ENCODE measurements at places on chromosomes 2 and 18.
A peak's percentile ranks its signal among the peaks of the same experiment; 100 is the strongest.

GRCh38 chr2:160207804-160208654 is 8.0 kb upstream of the ITGB6 start:
- no peak for DNase-seq

GRCh38 chr2:174717916-174718315 is 46.4 kb downstream of the CHRNA1 start:
- no peak for DNase-seq

GRCh38 chr2:182496596-182496995 is 69.8 kb upstream of the PDE1A start:
- DNase-seq = no peak

DNA sequence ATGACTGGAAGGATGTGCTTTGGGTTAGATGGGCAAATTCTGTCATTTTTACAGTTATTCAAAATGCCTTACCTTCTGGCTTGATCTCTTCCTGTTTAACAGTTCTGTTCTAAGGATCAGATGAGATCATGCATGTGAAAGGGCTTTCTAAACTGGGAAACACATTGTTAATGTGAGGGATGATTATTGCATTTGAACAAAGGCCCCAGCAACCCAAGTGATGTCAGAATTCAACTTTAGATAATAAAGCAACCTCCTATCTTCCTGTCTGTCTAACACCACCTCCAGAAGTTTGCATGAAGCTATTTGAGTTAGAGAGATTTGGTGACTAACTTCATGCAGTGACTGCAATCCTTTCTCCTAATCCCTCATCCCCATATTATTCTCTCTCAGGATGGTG is 77.8 kb upstream of the B3GNT2 start:
- no peak for DNase-seq

DNA sequence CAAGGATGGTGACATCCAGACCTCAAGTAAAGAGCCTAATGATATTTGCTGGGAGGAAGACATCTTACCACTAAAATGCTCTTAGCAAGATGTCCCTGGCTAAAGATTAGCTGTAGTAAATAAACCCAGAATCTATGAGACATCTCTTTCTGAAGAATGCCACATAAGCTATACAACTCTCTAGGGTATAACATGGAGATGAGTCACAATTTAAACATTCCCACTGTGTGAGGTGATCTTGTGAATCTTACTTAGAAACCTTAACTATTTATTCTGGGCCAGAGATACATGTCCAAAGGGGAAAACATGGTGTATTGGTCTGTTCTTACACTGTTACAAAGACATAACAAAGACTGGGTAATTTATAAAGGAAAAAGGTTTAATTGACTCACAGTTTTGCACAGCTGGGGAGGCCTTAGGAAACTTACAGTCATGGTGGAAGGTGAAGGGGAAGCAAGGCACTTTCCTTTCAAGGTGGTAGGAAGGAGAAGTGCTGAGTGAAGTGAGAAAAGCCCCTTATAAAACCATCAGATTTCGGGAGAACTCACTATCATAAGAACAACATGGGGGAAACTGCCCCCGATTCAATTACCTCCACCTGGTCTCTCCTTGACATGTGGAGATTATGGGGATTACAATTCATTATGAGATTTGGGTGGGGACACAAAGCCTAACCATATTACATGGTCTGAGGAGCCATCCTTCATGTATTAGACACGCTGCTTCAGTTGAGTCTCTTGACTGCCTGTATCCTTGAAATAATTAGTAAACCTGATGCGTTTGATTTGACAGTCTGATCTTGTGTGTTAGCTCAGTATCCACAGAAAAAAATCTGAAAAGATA is 17.1 kb downstream of the KRCC1 start:
- no peak for DNase-seq

DNA sequence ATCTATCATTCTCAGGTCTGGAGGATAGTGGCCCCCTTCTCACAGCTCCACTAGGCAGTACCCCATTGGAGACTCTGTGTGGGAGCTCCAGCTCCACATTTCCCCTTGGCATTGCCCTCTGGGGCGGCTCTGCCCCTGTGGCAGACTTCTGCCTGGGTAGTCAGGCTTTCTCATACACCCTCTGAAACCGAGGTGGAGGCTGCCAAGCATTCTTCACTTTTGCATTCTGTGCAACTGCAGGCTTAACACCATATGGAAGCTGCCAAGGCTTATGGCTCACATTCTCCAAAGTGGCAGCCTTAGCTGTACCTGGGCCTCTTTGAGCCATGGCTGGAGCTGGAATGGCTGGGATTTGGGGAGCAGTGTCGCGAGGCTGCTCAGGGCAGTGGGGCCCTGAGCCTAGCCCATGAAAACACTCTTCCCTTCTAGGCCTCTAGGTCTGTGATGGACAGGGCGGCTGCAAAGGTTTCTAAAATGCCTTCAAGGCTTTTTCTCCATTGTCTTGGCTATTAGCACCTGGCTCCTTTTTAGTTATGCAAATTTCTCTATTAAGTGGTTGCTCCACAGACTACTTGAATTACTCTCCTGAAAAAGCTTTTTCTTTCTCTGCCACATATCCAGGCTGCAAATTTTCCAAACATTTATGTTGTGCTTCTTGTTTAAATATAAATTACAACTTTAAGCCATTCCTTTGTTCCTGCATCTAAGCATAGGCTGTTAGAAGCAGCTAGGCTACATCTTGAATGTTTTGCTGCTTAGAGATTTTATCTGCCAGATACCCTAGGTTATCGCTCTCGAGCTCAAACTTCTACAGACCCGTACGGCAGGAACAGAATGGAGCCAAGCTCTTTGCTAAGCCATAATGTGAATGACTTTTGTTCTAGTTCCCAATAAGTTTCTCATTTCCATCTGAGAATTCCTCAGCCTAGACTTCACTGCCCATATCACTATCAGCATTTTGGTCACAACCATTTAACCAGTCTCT is 206.5 kb downstream of the CPS1 start:
- DNase-seq = no peak

- DNase-seq = no peak
Measured at GRCh38 chr2:20596973-20597859, 53.7 kb downstream of the HS1BP3 start.

DNA sequence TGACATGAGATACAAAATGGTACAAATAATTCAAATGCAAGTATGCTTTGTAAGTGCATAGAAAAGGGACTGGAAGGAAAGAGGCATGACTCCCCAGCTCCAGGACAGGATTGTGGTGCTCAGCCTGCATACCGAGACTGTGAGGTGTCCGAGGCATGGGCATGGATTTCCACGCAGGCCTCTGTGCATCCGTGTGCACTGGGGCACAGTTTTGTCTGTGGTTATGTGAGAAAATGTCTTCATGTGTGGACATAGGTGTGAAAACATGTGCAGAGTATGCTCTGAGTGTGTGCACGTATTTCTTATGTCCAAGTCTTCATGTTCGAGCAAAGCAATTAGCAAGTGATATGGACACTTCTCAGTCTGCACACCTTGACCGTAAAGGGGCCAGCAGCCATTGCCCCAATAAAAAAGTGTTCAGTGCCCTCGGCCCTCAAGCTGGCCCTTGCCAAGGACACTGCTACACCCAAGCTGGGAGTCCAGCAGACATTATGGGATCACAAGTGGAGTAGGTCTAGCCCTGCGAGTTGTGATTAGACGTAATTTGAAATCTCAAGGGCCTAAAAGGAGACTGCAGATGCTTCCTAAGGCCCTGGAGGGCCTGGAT is 120.7 kb downstream of the CYP26B1 start:
- DNase-seq = no peak

- no peak for DNase-seq
Measured at GRCh38 chr2:109438146-109438545, 175.6 kb downstream of the SEPTIN10 start.

DNA sequence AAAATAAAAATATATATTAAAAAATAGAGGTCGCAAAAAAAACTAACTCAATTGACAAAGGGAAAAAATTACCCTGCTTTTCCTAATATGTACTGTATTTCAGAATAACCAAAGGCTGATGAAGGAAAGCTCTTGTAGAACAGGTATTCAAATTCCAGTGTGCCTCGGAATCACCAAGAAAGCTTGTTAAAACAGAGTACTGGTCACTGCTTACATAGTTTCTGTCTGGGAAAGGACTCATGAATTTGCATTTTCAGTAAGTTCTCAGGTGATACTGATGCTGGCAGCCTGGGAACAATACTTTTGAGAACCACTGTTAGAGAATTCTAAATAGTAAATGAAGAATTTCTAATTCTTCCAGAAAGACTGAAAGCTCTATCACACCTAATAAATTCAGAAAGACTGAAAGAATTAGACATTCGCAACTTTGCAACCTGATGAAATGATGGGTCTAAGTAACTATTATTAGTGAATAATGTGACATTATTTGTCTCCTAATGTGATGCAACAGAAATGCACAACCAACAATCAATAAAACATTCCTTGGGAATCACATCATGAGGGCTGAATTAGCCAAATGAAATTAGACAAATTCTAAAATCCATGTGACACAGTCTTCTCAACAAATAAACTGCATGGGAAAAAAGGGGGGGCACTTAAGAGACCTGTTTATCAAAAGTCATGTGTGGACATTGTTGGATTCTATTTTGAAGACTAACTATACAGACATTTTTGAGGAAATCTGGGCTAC is 21.9 kb downstream of the RPRD1A start:
- DNase-seq = no peak

- no peak for DNase-seq
Measured at GRCh38 chr18:5195656-5196055, 1.4 kb downstream of the AKAIN1 start.

DNA sequence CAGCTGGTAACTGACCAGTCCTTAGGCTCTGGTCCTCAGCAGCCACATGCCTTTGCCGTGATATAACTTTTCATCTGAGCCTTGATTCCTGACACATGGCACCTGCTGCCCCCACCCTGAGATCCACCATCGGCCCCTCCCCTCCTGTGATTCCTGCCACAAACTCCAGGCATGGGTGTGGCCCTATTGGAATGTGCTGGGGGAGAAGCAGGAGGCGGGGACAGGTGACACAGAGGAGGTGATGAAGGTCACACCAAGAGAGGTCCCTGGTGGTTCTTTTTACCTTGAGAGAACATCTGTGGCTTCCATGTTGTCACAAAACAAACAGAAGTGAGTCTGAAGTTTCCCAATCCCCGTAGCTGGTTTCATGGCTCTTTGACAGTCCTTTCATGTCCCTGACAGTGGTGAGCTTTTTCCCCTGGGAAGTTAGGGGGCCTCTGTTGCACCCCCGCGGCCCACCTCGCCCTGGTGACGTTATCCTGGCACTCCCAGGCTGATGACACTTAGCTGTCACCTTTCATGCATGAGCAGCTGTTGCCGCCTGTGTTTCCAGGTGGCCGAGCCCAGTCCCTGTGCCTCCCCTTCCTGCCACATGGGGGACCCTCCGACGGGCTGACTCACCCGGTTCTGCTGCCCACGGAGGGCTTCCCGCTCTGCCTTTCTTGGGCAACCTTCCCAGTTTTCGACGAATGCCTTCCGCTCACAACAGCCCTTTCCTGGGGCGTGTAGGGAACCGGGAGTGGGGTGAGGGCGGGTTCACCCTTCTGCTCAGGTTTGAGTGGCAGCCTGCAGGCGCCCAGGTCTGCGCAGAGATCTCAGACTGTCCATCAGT is 66.3 kb upstream of the GLI2 start:
- peak; percentile 52 for DNase-seq

- DNase-seq = no peak
Measured at GRCh38 chr2:45458909-45459563, 152.0 kb downstream of the SRBD1 start.

DNA sequence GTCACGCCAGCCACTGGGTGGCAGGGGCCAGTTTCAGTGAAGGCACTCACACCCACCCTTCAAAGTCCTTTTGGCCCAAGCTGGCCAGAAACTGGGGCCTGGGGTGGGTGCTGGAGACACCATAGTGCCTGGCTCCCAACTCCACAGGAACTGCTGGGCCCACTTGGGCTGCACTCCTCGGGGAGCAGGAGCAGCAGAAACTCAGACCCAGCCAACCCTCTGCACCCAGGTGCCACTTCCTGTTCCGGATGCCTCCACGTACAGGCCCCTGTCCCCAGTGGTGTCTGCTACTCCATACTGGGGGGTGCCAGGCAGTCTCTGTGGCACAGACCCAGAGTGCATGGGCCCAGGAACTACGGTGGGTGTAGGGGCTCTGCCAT is 42.5 kb upstream of the ZNF519 start:
- no peak for DNase-seq

- DNase-seq = no peak
Measured at GRCh38 chr2:117981810-117982209, 32.1 kb downstream of the CCDC93 start.

- DNase-seq = no peak
Measured at GRCh38 chr2:152582081-152582480, 135.2 kb downstream of the PRPF40A start.

DNA sequence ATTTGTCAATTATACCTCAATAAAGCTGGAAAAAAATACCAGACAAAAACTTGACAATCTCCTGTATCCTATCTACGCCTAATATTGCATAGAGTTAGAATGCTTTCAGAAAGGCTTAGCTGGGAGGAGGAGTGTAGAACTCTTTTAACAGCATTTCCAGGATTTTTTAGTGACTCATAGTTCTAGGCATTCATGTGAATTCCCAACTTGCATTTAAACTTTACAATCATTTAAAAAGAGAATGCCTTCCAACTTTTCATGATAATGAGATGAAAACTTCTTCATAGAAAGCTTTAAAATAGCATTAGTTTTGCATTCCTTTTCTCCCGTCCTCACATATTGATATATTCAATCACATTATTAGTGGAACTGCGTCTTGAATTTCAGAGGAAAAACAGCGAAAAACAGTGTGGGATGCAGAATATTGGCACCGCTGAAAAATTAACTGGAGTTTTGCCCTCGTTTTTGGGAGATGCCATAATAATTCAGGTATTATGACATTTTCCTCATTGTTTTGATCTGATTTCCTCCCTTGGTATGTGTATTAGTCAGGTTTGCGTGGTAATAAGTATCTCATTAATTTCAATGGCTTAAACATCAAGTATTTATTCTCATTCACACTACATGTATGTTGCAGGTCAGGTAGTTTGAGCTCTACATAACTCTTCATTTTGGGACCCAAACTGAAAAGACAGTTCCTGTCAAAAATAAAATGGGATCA is 293.2 kb upstream of the FIGN start:
- DNase-seq = no peak

DNA sequence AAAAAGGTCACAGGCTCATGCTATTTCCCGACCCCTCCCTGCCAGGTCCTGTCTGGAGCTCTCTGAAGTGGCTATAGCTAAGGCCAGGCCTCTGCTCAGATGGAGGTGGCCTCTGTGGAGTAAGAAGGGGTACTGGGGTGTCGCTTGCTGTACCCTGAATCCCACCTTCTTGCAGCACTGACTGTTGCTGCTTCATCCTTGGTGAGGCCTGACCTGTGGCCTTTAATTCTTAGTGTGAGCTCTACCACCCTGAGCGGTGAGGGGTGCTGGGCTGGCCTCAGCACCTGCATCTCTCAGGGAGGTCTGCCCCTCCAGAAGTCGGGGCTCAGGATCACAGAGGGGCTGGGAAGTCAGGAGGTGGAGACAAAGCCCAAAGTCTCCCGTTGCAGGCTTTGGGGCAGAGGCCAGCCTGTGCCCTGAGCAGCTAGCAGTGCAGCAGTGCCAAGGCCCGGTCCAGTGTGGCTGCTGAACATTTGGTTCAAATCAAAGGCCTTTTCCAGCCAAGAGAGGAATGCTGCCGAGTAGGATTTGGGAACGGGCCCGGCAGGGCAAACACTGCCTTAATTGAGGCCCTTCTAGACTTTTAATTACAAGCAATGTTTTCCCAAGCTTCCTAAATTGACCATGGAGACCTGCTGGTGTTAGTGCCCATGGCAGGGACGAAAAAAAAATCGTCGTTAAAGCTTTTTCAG is 133.5 kb upstream of the HAAO start:
- no peak for DNase-seq

GRCh38 chr18:11785444-11786055 is 65.7 kb upstream of the CHMP1B start:
- no peak for DNase-seq

Measured in COR-L47 (cell line).